ENCODE measurements at places on chromosomes 4 and X.
A peak's percentile ranks its signal among the peaks of the same experiment; 100 is the strongest.

GRCh38 chr4:17134100-17134499 lies 235.7 kb upstream of the LDB2 start:
- DNase-seq: no peak

DNA sequence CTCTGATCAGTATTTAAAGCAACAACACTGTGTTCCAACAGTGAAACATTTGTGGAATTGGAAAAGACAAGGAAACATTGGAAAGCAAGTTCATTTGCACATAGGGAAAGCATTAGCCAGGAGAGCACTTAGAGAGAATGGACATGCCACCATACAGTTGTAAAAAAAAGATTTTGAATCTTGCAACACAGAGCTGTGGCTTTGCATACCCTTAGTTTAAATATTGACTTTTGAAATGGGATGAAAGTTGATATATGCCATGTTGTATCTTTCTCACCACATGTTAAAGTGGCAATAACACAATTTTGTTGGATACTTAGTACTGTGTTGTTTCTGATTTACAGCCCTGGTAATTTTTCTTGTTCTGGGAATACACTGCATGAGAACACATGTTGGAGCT lies 208.1 kb downstream of the BMPR1B start:
- no peak for DNase-seq

DNA sequence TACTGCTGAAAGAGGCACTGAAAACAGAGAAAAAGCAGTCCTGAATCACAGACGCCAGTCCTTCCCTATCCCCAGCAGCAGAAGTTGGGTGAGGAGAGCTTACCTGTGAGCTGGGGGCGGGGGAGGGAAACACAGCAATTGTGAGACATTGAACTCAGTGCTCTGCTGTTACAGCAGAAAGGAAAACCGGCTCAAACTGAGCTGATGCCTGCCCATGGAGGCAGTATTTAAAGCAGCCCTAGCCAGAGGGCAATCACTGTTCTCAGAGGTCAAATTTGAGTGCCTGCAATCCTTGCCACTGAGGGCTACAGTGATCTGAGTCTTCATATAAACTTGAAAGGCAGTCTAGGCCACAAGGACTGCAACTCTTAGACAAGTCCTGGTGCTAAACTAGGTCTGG lies 220.7 kb downstream of the GRXCR1 start:
- DNase-seq: no peak

DNA sequence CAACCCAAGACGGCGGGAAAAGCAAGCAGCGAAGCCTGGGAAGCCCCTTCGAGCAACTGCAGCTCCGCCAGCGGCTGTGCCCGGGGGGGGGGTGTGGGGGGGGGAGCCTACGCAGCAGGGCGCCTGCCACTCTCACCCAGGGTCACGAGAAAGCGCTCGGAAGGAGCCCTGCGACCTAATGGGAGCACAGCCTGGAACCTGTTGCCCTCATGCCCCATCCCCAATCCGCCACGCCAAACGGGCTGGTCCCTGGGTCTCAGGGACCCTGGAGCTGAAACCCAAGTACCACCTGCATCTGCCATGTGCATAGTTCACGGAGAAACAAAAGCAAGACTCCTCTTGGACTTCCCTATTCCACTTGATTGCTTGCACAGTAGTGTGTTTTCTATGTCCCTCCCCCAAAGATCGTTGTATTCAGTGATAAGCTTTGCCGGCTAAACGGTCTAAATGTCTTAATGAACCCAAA lies 359 bp upstream of the GAB3 start:
- DNase-seq: no peak

DNA sequence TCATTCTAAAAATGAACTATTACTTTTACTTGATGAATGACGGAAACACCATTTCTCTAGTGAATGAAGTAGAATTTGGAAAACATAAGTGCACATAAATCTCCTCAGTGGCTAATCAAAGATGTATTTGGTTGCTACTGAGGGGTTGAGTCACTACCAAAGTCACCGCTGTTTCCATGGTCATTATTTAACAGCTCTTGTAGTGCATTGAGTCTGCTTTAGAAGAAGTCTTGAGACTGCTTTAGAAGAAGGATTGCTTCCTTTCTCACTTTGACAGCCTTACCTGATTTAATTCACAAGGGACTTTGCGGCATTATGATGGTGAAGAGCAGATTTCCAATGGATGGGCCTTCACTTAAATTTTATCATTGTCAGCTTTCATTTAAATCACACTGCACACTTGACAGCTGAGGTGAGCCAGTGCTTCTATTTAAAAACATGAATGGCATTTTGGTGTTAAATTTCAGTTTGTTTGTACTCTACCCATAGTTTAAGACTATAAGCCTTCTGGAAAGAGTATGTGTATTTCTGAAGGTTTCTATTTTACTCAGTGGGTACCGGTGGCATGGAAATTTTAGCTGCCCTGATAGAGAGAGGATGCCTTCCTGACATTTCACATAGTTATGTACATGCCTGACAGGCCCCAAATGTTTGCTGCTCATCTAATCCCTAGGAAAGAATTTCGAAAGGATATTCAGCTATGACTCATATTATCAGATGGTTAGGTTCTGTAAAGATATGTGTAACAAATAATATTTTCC lies 9.5 kb downstream of the ASB5 start:
- DNase-seq: no peak

DNA sequence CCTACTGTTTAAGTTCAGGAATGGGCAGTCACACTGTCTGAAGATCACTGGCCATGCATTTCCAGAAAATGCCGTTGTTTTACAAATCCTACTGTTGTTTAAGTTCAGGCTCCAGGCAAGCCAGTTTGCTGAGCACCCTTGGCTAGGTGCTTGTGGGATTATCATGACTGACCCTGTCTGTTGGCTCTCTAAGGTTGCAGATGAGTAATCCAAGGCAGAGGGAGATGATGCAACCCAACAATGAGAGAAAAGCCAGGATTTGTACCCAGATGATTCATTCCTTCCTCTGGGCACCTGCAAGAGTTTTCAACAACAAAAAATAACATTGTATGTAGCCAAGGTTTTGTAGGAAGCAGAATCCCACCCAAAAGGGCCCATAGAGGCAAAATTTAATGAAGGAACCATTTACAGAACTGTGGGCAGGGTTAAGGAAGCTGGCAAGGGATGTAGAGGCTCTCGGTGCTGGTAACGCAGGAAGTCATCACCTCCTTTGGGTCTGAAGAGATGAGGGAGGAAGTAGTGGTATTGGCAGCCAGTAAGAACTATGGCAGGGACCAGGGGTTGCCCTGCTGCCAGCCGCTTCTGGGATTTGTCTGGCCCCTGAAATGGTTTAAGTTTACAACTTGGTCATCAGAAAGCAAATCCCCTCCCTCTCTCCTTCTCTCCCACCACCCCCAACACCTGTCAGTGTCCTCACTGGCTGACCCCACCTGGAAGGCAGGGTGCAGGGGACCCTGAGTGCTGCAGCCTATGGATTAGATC lies 54.8 kb downstream of the MSX1 start:
- DNase-seq: no peak

- DNase-seq: no peak
Observed at GRCh38 chr4:152185786-152186550, 349.9 kb downstream of the FBXW7 start.

- DNase-seq: no peak
Observed at GRCh38 chrX:39000802-39001201, 199.5 kb downstream of the MID1IP1 start.

GRCh38 chr4:77994194-77994721 lies 62.9 kb upstream of the FRAS1 start:
- no peak for DNase-seq

DNA sequence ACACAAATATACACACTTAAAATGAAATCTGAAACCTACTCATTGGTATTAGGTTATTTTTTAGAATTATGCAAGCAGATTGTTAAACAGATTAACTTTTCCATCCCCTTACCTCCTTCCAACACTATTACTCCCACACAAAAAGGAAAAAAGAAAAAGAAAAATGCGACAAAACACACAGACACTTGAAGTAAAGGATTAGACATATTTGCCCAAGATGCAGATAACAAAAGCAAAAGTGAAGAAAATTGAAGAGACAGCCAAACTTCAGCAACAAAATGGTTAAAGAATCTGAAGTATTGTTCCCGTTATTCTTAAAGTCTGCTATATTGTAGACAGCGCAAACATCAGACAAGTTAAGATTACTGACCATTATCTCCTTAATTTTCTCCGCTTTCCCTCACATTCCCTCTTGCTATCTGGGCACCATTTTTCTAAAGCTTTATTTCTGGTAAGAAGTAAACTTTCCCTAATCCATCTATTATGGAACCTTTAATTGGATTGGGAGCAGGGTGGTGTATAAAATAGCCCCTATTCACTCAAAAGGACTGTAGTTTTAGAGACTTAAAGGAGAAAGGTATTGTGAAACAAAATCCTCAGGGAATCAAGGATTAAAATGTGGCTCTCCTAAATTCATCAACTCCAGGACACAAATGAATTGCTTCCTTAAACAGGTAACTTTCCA lies 34.7 kb upstream of the MAB21L2 start:
- no peak for DNase-seq

DNA sequence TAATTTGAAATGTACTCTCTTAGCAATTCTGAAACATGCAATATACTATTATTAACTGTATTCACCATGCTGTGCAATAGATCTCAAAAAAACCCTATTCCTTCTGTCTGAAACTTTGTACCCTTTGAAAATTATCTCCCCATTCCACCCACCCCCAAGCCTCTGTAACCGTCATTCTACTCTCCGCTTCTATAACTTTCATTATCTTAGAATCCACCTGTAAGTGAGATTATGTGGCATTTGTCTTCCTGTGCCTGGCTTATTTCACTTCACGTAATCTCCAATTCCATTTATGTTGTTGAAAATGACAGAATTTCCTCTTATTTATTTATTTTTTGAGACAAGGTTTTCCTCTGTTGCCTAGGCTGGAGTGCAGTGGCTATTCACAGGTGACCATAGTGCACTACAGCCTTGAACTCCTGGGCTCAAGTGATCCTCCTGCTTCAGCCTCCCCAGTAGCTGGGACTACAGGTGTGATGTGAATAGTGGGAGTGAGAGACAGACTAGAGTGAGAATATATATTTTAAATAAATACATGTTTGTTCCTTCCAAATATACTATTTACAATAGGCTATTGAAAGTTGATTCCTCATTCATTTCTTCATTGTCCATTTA lies 30.5 kb downstream of the VSIG4 start:
- no peak for DNase-seq

DNA sequence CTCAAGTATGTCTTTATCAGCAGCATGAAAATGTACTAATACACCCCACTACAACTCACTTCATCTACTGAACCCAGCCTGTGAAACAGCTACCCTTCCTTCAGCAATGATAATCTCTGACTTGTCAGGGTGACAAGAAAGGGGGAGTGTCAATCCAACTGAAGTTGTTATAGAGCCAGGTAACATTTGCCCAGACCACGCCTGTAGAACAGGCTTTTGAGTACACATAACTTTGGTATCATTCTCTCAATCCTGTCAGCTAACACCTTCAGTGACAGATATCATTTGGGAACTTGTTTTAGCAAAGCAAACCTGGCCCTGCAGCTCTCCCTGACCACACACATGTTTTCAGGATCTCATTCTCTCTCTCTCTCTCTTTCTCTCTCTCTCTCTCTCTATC lies 592.2 kb downstream of the SMARCA1 start:
- DNase-seq: no peak

GRCh38 chr4:20370274-20370673 lies 118.6 kb downstream of the SLIT2 start:
- DNase-seq: no peak

- DNase-seq: no peak
Observed at GRCh38 chr4:141416219-141416618, 195.5 kb downstream of the ZNF330 start.

DNA sequence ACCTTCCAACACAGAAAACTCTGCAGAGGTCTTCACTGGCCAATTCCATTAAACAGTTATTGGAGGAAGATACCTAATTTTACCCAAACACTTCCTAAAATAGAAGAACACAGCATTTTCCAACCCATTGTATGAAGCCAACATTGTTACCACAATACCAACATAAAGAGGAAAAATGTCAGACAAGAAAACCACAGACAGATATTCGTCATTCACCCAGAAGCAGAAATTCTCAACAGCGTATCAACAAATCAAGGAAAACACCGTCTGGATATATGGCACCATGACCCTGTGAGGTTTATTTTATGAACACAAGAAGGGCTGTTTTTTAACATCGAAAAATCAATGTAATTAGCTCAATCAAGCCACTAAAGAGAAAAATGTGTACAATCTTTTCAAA lies 255.6 kb downstream of the ASMT start:
- no peak for DNase-seq

DNA sequence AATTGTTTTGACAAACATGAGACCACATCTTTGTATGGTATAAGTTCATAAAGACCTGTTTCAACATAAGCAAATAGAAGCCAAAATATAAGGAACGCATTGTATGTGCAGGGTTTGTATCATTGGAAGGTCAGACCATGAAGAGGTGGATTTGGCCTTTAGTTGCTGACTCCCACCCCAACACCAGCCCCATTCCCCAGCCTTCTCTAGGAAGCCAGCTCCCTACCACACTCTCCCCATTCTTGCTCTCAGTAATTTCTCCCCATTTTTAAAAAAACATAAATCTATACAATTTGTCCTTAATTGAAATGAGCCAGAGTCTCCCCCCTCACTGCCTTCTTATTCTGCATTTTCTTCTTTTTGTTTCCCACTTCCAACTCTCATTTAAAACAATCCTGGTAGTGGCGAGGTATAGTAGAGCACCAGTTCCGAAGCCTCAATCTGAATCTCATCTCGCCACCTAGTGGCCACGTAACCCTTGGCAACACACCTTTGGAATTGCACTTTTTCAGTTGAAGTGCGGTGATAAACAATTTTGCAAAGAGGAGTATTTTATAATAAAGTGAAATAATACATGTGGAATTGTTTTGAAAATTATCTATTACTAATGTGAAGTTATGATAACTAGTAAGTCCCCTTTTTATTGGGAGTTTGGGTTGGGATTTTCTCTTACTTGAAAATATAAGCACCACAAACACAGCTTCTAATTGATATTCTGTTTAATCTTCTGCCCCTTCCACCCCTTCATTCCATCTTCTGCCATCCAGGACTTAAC lies 126.6 kb downstream of the ASB9 start:
- DNase-seq: peak; percentile 4

GRCh38 chr4:139212900-139213299 lies 35.9 kb upstream of the ELF2 start:
- DNase-seq: no peak

- DNase-seq: no peak
Observed at GRCh38 chrX:2188330-2188792, 312.4 kb downstream of the DHRSX start.

DNA sequence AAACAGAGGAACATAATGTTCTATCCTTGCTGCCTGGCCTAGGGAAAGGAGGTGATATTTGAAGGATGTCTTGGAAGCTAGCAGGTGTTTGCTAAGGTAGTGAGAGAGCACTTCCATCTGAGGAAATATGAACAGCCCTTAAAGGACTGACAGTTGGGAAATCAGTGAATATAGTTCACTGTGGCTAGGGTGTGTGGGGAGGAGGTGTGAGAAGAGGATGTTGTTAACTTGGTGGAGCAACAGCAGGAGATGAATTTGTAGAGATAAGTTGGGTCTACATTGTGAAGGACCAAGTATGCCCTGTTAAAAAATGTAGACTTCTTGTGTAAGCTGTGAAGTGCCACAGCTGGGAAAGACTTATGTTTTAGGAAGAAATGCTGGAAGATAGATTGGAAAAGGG lies 25.5 kb downstream of the TBC1D19 start:
- DNase-seq: no peak

- DNase-seq: no peak
Observed at GRCh38 chr4:149631629-149632028, 184.0 kb downstream of the IQCM start.
